ENCODE measurements at places on chromosomes 7 and 10.

DNA sequence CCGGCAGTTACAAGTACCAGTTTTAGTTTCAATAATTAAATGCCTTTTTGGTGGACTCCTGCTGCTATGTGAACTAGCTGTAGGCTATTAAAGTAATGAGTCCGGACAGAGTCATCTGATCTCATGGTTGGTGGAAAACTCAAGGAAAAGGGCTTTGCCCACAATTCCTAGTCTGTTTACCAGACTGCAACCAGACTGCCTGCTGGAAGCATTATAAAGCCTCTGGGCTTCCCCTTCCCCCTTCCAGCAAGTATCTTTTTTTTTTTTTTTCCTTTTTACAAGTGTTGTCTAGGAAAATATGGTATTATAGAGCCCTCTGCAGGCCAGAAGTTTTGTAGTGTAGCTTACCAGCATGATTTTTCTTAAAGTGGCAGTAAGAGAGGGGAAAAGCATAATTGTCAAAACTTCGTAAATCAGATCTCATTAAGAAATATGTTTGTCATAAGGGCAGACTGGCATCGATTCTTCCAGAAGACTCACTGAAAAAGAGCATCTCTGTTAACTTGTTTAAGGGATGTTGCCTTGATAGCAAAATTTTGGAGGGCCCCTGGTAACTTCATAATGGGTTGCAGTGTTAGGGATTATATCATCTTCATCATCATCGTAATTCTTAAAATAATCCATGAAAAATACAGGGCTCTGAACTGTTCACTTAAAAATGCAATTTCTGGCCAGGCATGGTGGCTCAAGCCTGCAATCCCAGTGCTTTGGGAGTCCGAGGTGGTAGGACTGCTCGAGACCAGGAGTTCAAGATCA is 181.3 kb downstream of the TAX1BP1 start:
- peak; percentile 76 for DNase-seq

DNA sequence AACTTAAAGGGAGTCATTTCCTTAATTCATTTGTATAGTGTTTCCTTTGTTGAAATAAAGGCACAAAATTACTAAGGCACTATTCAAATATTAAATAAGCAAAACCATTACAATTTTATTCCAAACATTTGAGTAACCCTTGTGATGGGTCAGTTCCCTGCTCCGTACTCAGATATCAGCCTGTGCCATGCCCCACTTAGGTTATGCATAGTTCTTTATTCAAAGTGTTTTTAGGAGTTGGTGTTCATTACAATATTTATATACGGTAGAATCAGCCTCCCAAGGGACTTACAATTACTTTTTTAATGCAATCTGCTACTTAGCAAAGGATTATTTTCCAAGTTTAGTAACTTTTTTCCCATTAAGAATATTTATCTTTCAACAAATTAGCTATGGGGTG is 119.3 kb upstream of the SEMA3D start:
- DNase-seq, result no peak

- DNase-seq, result no peak
Observed at GRCh38 chr7:20435305-20435704, 104.6 kb downstream of the ITGB8 start.

DNA sequence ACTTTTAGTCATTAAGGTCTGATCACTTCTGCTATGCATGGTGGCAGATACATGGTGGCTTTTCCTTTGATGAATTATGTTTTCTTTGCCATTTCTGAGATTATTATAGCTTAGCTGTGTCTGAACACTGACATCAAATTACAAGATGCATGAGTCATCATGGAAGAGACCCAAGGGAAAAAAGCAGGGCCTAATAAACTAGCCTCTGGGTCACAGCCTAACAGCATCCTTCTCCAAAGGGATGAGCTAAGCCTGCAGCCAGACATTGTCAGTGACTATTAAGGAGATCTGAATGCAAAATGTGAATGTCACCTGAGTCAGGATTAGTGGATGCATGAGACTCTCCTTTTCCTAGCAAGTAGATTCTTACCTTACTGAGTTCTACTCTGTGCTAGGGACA is 19.1 kb upstream of the OGDHL start:
- no peak for DNase-seq

DNA sequence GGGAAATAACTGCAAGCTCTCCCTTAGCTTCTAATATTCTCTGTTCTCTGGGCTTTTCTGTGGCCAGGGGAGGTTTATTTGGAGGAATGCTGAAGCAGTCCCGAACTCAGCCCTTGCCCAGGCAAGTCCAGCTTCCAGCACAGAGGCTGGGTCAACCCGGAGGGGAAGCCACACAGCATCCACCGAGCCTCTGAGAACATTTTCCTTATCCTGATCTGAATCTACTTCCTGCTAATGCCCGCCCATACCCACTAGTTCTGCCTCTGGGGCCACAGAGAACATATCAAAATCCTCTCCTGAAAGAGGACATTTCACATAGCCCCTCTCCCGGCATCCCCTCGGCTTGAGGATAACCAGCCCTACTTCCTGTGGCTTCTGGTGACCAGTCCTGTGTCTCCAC is 31.1 kb downstream of the SH3PXD2A start:
- DNase-seq, result no peak

- DNase-seq, result no peak
Observed at GRCh38 chr10:70886921-70887665, 1.3 kb downstream of the PCBD1 start.

- no peak for DNase-seq
Observed at GRCh38 chr7:127918130-127918529, 113.1 kb downstream of the LRRC4 start.

GRCh38 chr10:24202181-24202570 is 6.8 kb upstream of the KIAA1217 start:
- no peak for DNase-seq

Measured in Ammon's horn (tissue), 1 donor.